Effector memory CD4-positive, alpha-beta T cell (primary cell): ENCODE measurements at places on chromosomes 2 and 18.

- DNase-seq: no peak
Observed at GRCh38 chr2:28082131-28082530, 191.6 kb downstream of the BABAM2 start.

DNA sequence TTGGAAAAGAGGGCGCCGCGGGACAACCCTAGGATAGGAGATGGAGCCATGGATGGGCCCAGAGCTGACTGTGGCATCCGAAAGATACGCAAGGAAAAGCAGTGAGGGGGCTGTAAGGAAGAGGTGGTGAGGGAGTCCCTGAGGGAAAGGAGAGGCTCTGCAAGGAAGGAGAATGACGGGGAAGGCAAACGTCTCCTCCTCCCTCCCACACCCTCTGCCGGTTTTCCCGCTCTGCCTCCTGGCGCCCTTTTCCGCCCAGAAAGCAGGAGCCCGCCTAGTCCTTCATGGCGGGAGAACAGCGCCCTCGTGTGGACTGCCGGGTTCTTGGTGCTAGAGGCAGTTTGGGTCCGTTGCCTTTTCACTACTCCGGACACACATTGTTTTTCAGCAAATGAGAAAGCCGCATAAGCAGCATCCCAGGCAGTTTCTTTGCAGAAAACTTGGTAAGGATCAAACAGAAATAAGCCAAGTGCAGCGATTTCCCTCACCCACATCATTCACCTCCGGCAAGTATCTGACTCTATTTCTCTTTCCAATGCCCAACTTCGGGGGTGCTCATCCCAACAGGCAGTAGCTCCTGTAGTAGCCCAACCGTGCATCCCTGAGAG is 200.4 kb downstream of the INO80D start:
- DNase-seq: peak; percentile 5

- DNase-seq: no peak
Observed at GRCh38 chr18:50138181-50139064, 56.5 kb downstream of the MYO5B start.

- no peak for DNase-seq
Observed at GRCh38 chr2:96505231-96505889, at the start of gene NEURL3. NEURL3 (minus strand) TSS chr2:96505357; CDS start chr2:96505286, 71 bp downstream.

GRCh38 chr2:236133410-236134012 is 34.7 kb downstream of the GBX2 start:
- no peak for DNase-seq

- DNase-seq: no peak
Observed at GRCh38 chr2:226357816-226358215, 441.8 kb downstream of the IRS1 start.

- no peak for DNase-seq
Observed at GRCh38 chr2:53423465-53423864, 344.1 kb upstream of the CHAC2 start.

DNA sequence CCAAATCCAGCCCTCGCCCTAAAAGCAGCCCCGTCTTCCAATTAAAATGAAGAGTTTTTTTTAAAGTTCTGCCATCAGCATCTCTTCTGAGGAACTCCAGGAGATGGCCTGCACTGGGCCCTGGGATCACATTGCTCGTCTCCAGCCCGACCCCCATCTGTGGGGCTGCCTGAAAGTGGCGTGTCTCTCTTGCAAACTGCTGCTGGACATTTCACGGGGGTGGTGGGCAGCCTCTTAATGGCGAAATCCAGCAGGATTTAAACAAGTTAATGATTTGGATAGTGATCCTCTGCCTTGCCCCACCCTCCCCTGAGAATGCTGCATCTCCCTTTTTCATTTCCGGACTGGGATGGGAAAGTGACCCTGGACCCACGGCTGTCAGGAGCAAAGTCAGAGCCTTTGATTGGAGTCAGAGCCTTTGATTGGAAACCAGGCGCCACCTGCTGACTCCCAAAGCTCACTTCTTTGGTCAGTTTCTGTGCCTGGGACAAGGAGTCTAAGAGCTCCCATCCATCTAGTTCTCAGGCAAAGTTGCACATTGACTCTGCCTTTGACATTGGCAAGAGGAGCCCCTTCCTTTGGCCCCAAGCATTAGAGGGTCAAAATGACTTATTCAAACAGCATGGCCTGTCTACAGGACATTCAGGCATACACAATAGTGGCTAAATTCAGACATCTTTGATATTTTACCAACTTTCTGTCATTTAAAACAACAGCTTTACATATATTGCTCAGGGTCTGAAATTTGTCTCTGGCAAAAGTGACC is 155.2 kb downstream of the SH3BP4 start:
- no peak for DNase-seq

DNA sequence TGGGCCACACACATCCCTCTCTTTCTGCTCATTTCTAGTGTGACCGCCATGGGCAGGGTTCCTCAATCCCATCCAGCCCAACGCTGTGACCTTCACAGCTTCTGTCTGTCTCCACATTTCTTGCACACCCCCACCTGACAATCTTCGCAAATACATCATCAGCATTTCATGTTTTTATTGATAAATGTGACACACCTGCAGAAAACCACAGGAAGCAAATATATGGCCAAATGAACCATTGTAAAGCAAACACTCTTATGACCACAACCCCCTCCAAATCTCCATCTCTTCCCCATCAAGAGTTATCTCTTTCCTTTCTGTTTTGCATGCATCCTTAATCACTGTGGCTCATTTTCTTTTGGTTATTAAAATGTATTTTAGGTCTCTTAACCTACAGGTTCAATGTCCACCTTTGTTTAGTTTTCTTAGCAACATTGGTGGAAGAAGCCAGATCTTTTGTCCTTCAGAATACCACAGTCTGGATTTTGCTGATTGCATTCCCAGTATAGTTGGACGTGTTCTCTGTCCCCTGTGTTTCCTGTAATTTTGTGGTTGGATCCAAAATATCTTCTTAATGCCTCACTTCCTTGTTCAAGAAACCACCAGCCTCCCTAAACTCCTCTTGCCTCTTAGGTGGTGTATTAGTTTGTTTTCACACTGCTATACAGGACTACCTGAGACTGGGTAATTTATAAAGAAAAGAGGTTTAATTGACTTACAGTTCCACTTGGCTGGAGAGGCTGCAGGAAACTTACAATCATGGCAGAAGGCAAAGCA is 9.8 kb upstream of the NCK2 start:
- DNase-seq: no peak

GRCh38 chr2:42849311-42849710 is 56.9 kb upstream of the HAAO start:
- DNase-seq: no peak
